ENCODE measurements at places on chromosomes 5 and 9.

DNA sequence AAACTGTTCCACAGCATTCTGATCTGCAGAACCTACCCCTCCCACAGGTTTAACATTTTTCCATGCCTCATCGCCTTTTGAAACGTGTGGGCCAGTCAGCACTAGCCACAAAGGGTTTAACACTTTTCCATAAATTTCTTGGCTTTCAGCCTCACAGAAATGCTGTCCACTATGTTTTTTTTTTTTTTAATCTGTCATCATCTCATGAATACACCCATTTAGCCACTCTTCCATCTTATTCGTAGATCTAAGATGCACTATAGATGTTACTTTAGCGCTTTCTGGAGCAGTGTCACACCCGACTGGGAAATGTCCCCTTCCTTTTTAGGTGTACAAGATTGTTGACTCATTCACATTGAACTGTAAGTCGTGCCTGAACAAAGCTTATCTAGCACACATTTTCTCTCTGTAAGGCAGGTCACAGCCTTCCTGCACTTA lies 62.3 kb downstream of the GCNT1 start:
- no peak for DNase-seq

- DNase-seq, result no peak
Observed at GRCh38 chr5:52846182-52846842, 58.6 kb downstream of the ITGA1 start.

DNA sequence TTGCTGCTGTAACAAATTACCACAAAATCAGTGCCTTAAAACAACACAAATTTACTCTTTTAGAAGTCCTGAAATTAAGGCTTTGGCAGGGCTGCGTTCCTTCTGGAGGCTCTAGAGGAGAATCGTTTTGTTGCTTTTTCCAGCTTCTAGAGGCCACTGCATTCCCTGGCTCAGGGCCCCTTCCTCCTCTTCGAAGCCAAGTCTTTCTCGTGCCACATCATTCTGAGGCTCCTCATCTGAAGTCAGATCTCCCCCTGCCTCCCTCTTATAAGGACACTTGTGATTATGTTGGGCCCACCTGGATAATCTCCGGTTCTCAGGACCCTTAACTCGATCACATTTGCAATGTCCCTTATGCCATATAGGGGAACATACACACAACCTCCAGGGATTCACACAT lies 48.0 kb downstream of the SLC22A5 start:
- DNase-seq, result no peak

- no peak for DNase-seq
Observed at GRCh38 chr5:151202381-151203139, 21.3 kb downstream of the CCDC69 start.

DNA sequence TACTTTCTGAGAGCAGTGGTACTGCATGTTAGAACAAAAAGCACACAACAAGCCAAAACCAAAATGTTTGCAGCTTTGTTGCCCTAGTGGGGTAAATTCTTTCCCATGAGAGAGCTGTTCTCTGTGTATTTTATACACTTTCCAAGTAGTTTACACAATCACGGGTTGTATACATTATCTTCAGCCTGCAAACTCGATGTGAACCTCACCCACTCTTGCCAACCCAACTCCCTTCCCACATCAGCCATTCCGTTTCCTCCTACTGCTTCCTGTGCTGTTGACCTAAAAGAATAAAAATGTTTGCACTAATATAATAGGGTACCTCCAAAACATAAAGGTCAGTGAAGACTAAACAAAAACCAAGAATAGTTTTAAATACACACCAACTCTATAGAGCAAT lies 47.0 kb downstream of the IQGAP2 start:
- DNase-seq, result no peak

GRCh38 chr5:61256474-61256873 lies 75.6 kb upstream of the ZSWIM6 start:
- peak; percentile 64 for DNase-seq

- DNase-seq, result no peak
Observed at GRCh38 chr5:138539791-138540190, 3.2 kb downstream of the ETF1 start.

DNA sequence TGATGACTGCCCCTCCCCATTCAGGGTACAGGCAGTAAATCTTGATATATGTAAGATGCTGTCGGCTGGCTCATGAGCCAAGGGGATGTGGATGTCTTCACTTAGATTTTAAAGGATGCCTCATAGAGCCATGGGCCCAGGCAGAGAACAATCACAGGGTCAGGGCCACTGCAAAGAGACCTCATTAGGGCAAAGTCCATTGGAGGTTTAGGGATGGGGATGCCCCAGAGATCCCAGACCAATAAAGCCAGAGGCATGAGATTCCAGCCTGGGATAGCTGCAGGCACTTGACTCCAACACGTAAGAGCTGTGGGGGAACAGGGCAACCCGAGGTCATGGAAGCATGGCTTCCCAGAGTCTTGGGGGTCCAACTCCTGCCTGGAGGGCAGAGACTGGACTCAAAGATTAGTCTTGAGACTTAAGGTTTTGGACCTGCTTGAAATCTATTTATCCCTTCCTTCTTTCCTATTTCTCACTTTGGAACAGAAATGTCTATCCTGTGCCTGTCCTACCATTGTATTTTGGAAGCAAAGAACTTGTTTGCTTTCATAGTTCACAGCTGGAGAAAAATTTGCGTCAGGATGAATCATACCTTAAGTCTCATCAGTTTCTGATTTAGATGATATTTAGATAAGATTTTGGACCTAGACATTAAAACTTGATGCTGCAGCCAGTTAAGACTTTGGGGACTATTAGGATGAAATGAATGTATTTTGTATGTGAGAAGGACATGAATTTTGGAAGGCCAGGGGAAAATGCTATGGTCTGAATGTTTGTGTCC lies 101.3 kb upstream of the ADRA1B start:
- DNase-seq, result no peak

- DNase-seq, result no peak
Observed at GRCh38 chr5:41413074-41413473, 97.3 kb downstream of the PLCXD3 start.

GRCh38 chr9:131641618-131642495 lies 96.5 kb downstream of the PRRT1B start:
- no peak for DNase-seq

GRCh38 chr9:113612828-113613227 lies 149.3 kb downstream of the RGS3 start:
- no peak for DNase-seq

- DNase-seq, result no peak
Observed at GRCh38 chr5:179420476-179420875, 75.2 kb upstream of the ADAMTS2 start.
